ENCODE measurements at places on chromosomes 3 and 15.
A peak's percentile ranks its signal among the peaks of the same experiment; 100 is the strongest.

GRCh38 chr3:126952261-126952982, 30.5 kb upstream of the PLXNA1 start:
- DNase-seq: no peak

GRCh38 chr3:82033186-82033585, 271.7 kb upstream of the GBE1 start:
- DNase-seq: no peak

DNA sequence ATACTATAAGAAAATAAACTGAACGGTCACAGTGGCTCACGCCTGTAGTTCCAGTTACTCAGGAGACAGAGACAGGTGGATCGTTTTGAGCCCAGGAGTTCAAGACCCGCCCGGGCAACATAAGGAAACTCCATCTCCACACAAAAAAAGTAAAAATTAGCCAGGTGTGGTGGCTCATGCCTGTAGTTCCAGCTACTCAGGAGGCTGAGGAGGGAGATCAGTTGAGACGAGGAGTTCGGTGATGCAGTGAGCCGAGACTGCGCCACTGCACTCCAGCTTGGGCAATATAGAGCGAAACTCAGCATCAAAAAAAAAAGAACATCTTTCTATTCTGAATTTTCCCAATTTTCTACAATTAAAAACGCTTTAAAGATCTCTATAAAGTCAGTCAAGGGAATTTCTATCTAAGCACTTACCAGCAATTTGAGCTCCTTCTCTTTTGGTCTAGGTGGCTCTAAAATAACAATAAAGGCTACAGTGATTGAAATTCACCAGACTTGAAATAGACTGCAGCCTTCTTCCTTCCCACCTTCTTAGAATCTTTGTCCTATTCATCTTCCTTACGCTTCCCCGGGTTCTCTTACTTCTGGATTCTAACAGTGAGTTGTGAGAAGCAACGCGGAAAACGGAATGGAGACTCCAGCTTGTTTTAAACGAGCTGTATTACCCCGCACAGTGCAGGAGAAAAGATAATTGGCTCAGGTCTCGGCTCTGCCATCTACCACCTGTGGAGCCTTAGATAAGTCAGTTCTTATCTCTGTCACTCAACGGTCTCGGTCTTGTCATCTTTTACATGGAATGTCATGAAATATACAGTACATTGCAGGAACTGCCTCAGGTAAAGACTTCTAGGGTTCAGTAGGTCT, 812 bp upstream of the SEC62 start:
- DNase-seq: no peak

DNA sequence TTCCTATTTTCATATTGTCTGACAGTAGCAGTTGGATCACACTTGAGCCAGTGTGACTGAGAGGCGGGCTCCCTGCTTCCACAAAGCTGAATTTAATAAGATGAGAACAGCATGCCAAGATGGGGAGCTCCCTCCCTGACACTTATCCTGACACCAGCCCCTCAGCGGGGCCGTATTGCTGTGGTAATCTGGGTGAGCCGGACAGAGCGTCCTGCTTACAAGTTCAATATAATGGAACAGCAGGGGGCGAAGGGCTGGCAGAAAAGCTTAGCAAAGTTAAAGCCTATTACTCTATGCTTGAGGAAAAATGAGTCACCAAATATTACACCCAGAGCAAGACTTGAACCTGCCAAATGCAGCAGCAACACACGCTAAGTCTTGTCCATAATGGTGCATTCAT, 163.8 kb upstream of the CMC1 start:
- DNase-seq: no peak

DNA sequence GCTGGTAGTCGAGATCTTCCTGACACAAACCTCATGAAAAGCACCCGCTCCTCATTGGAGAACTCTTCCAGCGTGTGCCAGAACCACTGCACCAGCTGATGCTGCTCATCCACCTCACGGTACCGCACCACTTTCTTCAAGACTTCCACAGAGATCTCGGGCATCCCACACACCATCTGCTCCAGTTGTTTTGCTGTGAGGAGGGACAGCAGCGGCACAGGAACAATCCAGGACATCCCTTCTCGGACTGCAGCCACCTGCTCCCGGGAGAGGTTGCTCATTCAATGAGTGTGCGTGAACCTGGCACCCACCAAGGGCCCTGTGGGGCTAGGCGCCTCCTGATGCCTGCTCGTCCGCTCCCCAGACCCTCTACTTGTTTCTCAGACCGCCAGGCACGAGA, 15.1 kb downstream of the FBXL22 start:
- DNase-seq: no peak

- no peak for DNase-seq
Observed at GRCh38 chr15:42085721-42086120, 8.6 kb downstream of the PLA2G4D start.

GRCh38 chr3:62479326-62479725, 106.0 kb upstream of the FEZF2 start:
- no peak for DNase-seq

DNA sequence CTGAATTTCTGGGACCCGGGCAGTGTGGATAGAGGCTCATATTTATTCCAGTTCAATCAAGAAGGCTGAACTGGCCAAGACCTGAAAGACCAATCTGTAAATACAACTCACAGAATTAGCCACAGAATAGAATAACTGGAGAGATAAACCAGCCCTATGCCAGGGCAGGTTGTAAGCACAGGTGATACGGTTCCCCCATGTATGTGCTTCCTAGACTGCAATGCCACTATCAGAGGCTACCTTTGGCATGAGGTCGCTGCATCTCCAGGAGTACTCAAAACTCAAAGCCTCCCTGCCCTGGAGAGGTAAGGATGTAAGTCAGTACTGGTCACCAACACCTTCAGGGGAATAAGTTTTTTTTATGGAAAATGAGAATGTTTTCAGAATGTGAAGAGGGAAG, 235.5 kb downstream of the NR1D2 start:
- no peak for DNase-seq

DNA sequence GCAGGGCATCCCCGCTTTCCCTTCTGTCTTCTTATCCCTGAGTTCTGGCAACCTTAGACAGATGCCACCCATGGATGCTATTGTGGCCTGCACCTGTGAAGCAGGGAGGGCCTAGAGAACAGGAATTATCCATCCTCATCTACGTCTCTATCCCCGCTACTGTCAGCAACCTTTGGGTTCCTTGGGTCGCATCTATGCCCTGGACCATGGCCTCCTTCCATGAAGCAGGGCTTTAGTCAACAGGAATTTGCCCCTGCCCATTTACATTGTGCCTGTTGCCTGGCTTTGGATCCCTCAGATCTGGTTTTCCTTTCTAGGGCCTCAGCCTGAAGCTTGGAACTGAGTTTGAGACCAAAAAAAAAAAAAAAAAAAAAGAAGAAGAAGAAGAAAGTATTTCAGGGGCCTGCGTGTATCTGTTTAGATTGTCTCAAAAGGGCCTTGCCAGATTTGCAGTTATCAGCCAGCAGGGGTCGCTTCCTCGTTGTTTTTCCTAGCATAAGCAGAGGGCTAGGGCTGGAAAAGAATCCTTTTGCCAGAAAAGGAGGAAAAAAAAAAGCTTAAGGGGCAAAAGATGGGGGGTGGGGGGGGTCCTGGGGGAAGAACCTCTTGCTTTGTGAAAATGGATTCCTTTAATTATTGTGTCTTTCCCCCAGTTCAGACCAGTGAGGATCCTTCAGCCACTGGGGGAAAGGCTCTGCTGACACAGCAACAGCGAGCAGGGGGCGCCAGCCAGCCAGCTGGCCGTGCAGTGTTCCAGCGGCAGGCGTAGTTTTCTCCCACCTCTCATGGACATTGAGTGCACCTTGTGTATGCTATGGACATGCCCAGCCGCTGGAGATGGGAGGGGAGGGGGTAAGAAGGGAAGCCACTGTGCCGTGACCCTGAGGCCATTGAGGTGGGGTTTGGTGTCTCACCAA, 65.7 kb upstream of the ALDH1L1 start:
- DNase-seq: peak; percentile 12

GRCh38 chr3:58688574-58688973, 22.0 kb upstream of the FAM3D start:
- DNase-seq: peak; percentile 3

DNA sequence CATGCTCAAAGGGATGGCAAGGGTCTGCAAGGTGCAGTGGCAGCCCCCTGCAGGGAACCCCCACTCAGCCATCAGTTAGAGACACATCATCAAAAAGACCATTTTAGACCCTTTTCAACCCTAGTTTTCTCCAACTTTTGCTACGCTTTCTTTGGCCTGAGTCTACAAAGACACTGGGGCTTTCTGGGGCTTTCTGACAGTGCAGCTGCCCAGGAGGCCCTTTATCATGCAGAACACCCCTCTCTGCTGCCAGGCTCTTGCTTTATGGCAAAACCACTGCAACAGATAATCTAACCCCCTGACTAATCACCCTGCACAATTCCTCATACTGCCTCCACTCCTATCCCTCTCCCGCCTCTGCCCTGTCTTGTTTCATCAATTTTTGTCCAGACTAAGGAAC, 2.4 kb downstream of the NMNAT3 start:
- no peak for DNase-seq

- no peak for DNase-seq
Observed at GRCh38 chr15:65612949-65613744, 2.2 kb upstream of the INTS14 start.

DNA sequence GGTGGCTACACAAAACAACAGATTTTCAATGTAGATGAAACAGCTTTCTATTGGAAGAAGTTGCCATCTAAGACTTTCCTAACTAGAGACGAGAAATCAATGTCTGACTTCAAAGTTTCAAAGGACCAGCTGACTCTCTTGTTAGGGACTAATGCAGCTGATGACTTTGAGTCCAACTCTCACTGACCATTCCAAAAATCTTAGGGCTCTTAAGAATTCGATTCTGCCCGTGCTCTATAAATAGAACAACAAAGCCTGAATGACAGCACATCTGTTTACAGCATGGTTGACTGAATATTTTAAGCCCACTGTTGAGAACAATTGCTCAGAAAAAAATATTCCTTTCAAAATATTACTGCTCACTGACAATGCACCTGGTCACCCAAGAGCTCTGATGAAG, 202.4 kb upstream of the PRICKLE2 start:
- no peak for DNase-seq

DNA sequence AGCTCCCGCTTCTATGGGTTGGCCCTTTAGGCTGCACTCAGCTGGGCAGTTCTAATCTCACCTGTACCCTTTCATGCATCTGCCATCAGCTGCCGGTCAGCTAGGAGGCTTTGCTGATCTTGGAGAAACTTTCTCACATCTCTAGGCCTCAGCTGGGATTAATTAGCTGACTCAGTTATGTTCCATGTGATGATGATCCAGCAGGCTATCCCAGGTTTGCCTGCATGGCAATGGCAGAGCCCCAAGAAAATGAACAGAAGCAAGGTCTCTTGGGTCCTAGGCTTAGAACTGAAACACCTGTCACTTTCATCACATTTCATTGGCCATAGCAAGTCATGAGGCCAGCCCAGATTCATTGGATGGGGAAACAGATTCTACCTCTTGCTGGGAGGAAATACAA, 304.6 kb upstream of the TBC1D5 start:
- DNase-seq: no peak

GRCh38 chr3:169600732-169601131, 62.8 kb downstream of the MECOM start:
- no peak for DNase-seq

DNA sequence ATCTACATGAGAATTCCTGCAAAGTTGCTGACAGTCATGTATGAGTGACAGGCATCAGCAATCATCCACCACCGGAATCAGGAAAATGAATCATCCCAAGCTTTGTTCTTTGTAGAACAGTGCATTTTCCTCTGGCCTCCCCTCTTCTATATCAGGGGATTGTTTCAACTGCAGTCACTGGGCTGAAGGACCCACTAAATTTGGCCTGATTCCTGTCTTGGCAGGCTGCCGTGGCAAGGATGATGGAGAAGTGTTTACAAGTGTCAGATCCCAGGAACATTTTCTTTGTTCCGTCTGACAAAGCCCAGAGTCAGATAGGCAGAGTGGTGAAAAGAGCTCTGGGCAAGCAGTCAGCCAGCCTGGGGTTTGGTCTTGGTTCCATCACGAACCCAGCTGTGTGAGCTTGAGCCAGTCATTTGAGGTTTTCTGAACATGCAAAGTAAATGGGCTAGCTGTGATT, 175.1 kb upstream of the TSC22D2 start:
- peak; percentile 79 for DNase-seq

DNA sequence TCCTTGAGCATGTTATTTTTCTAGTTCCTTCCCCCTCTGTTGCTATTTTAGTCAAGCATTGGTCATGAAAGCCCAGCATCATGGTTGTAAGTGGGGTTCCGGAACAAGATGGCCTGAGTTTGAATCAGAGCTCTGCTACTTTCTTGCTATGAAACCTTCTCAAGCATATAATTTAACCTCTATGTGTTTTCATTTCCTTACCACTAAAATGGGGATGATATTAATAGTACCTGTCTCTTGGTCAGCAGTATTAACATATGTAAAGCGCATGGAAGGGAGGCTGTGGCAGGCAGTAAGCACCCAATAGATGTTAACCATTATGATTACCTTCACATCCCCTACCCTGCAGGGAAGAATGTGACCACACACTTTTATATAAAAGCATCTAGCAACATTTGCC, 14.3 kb upstream of the SPRED1 start:
- DNase-seq: no peak

DNA sequence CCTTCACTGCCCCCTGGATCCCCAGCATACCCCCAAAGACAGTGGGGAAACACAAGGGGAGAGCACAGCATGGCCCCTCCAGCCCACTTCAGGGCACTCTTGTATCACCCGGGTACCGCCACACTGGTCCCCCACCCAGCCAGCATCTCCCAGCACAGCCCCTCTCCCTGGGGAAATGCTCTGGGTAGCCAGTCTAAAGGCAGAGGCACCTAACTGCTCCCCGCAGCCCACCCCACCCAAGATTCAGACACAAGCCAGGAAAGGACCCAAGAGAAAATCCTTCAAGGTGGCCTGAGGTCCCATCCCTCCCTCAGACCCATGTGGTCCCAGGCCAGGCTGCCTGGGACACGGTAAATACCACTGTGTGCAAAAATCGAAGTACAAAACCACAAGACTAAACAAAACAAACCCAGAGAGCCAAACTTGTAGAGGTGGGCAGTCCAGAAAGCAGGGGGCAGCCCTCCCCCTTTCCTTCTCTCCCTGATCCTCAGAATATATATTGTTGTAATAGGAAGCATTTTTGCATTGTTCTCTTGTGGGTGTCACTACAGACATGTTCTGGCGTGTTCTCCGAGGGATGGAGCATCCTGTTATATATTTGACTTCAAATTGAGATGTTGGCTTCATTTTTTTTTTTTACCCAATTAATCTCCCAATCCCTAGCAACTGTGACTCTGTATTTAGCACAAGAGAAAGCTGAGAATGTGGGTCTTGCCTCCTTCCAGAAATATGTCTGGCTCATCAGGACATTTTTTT, 51.7 kb downstream of the GRIP2 start:
- DNase-seq: no peak

DNA sequence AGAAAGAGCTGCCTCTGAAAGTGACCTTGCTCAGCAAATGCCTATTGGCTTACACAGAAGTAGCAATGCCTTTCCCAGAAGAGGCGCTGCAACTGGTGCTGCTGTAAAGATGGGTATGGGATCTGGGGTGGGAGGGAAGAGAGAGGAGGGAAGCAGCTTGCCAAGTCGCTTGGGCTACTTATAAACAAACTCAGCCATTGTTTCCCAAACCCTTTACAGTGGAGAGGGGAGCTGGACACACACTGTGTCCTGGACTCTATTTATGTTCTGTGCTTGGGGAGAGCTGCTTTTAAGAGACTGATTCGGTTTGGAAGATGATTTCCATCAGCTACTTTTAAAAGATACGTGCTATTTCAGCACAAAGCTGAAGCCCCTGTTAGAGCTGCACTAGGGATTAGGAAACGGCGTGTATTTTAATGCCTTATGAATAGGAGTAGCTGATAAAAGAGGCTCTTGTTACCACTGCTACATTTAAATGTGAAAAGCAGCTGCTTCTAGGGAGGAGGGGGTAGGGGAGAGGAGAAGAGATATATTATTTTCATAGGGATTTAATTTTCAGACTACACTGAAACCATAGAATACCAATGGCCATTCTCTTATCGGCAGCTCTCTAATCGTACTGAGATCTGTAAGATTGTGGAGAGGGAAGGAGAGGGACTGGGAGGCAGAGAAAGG, 440.6 kb downstream of the MCTP2 start:
- peak; percentile 12 for DNase-seq
